ENCODE measurements at places on chromosomes 1 and 21.

DNA sequence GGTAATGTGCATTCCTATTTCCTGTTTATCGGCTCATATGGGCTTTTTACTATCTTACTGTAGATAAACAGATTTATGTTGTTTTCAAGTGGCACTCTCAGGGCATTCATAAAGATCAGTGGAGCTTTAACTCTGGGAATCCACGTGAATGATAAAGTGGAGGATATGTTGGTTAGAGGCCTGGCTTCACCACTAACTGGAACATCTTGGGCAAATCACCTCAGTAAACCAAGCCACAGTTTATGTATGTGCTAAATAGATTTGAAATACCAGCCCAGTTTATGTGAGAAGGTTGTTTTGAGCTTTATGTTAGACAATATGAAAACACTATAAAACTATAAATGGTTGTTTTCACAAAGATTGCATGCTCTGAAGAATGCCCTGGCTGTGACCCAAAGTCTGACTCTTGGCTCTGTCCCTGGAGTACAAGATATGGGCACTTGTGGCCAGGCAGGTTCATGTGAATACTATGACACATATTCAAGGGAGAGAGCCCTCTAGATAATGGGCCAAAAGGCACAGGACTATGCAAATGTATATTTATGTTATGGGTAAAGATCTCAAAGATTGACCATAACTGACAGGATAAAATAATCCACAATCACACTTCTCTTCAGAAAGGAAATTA lies 36.7 kb downstream of the FAM163A start:
- no peak for DNase-seq

DNA sequence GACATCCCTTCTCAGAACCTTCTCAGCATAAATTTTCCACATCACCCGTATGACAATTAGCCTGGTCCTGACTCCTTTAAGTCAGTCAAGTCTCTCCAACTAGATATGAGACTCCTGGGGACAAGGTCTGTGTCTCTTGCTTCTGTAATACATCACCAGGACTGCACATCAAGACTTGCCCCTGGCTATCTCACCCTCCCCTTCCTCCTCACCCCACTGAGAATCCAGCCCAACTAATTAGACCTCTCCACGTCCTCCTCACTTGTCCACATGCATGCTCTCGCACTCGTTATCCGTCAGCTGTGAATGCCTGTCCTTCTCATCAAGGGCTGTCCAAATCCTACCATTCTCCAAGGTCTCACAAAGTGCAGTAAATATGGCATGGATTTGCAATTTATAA lies 542.8 kb downstream of the PTPRU start:
- DNase-seq = peak; percentile 22

DNA sequence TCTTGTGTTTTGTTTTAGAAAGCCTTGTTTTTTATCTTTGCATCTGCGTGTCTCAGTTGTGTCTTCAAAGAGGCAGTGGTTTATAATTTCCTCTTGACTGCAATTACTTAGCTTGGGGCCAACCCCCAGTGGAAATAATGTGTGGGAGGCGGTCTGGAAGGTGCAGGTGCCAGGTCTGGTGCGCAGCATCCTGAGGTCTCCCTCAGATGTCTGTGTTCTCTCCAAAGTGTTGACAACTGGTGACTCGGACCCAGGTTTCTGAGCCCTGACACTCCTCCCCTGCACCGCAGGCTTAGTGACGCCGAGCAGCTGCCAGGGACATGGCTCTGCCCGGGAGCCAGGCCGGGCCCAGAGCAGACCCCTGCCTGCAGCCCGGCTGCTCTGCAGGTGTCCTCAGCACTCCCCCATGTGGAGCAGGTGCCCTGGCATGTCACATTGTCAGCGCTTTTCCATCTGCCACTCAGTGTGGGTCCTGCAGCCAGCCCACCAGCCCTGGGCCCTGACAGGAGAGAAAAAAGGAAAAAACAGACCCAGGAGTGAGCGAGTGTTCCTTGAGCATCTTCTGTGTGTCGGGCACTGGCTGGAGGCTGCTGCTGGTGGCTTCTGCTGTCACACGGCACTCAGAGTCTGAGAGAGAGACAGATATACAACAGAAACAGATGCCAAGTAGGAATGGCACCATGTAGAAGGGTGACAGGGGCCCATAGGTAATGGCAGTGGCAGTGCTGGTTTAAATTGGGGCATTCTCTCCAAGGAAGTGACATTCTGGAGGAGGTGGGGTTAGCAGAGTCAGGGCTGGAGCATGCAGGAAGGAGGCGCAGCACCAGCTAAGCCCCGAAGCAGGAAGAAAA lies 24.8 kb upstream of the SELENON start:
- no peak for DNase-seq

GRCh38 chr21:42941696-42942085 lies 16.3 kb upstream of the ERVH48-1 start:
- DNase-seq = no peak

DNA sequence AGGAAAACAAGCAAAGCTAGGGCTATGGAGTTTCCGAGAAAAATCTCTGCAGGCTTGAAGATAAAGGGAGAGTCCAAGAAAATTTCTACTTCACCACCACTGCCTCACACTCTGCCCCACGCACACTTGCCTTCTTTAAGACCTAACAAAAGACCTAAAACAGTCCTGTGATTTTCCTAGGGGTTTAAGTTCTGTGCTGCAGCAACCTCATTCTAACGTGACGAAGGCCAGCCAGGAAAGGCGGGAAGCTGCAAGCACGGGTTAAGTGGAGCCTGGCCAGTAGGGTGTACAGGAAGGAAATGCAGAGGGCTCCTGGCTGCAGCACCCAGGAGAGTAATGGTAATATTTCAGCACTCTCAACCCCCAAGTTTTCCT lies 1.5 kb downstream of the SPATA6 start:
- DNase-seq = peak; percentile 66

DNA sequence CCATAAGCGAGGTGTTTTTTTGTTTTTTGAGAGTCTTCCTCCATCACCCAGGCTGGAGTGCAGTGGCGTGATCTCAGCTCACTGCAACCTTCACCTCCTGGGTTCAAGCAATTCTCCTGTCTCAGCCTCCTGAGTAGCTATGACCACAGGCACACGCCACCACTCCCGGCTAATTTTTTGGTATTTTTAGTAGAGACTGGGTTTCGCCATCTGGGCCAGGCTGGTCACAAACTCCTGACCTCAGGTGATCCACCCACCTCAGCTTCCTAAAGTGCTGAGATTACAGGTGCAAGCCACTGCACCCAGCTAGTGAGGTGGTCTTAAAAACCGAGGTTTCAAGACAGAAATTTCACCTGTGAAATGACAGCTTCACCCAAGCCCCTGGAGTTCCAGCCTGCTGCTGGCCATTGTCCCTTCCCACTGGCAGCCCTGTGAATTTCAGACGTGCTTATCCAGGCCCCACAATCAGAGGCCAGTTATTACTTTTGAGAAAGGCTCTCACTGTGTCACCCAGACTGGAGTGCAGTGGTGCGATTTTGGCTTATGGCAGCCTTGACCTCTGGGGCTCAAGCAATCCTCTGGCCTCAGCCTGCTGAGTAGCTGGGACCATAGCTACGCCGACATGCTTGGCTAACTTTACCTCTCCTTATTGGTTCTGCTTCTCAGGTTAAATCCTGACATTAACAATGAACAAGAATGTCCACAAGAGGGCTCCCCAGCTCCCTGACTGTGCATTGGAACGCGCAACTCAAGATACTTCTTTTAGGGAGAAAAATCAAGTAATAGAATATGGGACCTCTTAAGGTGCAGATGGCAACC lies 19.4 kb downstream of the ENO1 start:
- DNase-seq = no peak

- DNase-seq = no peak
Measured at GRCh38 chr1:185541871-185542301, 192.3 kb upstream of the HMCN1 start.

DNA sequence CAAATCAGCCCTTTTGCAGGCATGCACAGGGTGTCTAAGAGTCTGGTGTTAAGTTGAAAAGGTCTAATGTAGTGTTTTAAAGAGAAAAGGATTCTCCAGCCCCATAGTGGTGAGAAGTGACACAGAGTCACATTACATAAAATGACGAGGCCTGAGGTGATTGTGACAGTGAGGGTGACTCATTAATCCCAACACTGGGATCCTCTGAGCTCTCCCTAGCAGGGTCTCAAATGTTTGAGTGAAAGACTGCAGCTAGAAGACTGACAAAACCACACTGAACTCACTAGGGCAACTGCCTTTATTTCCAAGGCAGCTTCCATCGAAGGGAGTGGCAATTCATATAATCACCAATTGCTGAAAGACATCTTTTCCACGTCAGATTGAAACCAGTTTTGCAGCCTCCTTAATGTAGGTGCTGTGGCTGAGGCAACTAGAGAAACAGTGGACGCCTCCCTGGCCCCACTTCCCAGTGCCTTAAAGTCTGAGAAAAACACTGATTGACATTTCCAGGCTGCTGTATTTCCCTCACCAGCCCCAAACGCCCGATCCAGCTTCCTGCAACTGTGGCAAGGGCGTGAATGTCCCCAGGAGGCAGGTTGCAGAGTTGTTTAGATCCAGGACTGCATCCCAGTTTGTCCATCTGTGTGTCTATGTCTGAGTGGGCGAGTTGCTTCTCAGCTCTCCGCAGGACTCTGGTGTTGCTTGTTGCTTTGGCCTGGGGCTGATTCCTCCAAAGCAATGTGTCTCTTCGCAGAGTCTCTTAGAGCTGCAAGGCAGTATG lies 81.4 kb downstream of the RUNX1 start:
- DNase-seq = no peak

GRCh38 chr1:33299461-33300155 lies 21.3 kb downstream of the A3GALT2 start:
- DNase-seq = no peak

DNA sequence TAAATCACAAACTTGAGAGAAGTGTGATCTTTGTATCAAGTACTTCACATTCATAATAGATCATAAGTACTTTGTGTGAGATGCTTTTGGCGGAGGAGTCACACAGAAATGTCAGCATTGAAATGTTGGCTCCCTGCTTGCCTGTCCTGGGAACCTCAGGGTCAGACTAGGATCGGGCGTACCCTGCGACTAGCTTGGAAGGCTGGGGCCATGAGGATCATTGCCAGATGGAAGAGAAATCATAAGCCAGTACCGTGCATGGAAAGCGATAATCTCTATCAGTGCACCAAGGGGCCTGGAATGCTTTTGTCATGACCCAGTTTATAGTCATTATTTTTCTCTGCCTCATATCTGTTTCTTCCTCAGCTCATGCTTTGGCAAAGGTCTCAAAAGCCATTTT lies 35.5 kb downstream of the MTR start:
- DNase-seq = no peak

- DNase-seq = no peak
Measured at GRCh38 chr1:91759076-91759475, 126.9 kb downstream of the TGFBR3 start.

GRCh38 chr1:160618763-160619274 lies 28.0 kb downstream of the SLAMF1 start:
- no peak for DNase-seq

GRCh38 chr1:75276385-75276784 lies 142.2 kb downstream of the LHX8 start:
- DNase-seq = no peak

DNA sequence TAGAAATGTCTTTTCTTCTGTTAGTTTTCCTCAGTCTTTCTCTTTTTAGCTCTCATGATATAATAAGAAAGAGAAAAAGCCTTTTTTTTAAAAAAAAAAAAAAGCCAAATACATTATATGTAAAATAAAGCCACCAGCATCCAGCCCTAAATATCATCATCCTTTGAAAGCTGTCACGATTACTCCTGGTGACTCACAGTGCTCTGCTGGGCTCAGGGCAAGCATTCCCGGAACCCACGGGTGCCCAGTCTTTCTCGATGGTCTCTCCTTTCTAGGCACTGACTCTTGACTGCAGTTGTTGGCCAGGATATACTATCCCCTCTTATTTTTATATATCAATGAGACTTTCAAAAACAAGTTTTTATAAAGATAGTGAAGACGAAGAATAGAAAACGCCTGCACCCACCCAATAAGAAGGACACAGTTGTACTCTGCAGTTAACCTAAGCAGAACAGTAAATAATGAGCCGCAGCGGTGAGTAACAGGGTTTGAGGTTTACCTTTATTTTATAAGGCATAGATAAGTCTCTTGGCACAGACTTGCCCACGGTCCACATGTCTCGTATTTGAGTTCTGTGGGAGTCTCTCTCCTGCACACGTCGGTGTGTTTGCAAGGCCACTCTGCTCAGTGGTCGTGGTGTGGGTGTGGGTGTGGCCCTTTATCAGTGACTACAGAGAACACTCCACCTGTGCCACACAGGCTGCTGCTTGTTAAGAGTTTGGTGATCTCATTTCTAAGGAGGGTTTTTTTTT lies 15.7 kb upstream of the MX2 start:
- DNase-seq = no peak

DNA sequence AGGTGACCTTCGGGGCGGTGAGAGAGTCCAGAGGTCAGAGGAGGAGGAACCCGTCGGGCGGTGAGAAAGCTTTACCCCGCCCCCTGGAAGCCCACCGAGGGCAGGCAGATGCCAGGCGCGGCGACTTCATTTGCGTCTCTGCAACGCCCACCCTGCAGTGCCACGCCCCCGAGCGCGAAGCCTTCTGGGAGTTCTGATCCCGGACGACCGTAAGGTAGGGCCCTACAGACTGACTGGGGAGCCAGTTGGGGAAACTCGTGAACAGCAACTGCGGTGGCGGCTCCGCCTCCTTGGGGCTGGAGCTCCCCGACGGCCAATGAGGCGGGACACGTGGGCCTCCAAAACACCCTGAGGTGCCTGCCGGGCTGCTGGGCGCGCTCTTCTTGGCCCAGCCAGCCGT lies 46.0 kb upstream of the EDARADD start:
- DNase-seq = no peak

DNA sequence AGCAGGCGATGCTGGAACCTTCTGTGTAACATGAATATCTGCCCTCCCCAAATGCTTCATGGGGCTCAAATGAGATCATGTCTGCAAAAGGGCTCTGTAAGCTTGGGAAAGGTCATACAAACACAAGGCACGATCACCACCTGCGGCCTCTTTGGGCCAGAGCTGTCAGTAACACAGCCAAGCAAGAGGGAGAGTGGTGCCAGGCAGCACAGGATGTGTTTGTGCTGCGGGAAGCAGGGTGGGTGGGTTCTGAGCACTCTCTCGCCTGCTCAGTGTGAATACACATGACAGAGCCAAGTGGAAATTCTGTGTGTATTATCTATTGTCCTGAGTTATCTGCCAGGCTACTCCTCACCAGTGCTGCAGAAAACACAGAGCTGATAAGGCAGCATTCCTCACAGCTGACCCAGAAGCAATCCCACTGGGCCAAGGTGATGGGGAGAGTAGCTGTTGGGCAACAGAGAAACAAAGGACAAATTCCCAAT lies 101.2 kb downstream of the LAMC2 start:
- no peak for DNase-seq
